Left forelimb (tissue), 1 donor: ENCODE measurements at places on chromosomes 13 and 19.

DNA sequence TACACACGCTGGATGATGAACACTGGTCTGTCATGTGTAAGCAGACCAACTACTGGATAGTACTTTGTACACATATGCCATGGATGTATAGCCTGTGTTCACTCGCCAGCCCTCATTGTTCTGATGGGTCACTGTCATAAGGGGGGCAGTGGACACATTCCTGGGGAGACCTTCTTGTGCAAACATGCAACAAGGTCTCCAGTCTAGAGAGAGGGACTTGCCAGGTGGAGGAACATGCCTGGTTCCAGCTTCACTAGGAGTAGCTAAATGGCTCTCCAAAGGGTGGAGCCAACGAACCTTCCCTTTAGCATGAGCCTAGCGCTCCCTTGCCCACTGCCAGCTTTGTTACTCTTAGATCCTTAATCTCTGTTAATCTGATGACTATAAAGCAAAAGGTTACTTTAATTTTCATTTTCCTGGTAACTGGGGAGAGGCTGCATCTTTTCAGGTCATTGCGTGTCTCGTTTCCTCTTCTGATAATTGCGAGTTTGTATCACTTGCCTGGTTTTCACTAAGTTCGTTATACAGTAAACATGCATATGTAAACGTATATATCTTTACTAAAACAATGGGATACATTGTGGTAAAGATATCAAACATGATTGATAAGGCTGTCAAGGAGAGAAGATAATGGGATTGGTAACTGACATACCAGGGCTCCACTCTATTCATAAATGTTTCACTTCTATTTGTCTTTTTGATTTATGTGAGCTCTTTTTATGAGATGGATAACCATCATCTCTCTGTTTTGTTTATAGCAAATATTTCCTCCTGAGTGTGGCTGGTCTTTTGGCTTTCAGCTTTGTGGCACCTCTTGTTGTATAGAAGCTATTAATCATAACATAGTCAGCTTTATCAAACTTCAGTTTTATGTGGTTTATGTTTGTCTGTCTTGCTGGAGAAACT is 235.2 kb upstream of the SGCG start:
- no peak for DNase-seq

- DNase-seq = no peak
These were observed 8.5 kb downstream of the TMEM150B start for GRCh38 chr19:55316646-55317045.

GRCh38 chr13:109737606-109738005 is 48.8 kb downstream of the IRS2 start:
- DNase-seq = no peak

- DNase-seq = no peak
These were observed 18.2 kb downstream of the SIN3B start for GRCh38 chr19:16847430-16847829.

DNA sequence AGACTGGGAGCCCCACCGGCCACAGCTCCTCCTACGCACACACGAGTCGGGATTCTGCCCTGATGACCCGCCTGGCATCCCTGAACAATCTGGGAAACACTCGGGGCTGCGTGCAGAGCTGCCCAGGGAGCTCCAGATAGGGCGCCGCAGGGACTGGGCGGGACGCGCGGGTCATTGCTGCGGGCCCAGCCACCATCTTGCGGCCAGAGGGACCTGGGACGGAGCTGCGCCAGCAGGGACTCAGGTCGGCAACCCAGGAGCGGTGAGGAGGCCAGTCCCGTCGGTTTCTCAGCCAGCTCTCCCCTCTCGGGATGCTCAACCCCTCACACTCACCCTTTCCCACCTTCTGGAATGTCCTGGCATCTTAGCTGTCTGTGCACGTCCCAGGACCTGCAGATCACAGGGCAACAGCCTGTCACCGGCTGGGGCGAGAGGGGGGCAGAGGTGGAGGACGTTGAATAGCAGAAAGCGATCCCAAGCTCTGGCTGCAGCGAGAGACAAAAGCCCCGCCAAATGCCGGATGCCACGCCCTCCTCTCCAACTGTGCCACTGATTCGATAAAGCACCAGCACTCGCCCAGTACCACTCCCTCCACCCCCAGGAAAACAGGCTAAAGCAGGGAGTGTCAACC is 20.4 kb upstream of the ZNF91 start:
- no peak for DNase-seq

DNA sequence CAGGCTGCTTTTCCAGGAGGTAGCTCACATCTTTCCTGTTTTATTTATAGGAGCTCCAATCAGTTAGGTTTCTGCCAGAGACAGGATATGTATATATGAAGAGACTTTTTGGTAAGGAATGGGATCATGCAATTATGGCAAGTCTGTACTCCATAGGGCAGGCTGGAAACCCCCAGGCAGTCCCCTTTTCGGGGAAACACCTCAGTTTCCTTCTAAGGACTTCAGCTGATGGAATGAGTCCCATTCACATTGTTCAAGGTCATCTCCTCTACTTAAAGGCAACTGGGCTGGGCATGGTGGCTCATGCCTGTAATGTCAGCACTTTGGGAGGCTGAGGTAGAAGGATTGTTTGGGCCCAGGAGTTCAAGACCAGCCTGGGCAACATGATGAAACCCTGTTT is 10.9 kb upstream of the SLC25A42 start:
- DNase-seq = no peak

GRCh38 chr19:56765137-56765536 is 75.4 kb downstream of the PEG3 start:
- peak; percentile 91 for DNase-seq

DNA sequence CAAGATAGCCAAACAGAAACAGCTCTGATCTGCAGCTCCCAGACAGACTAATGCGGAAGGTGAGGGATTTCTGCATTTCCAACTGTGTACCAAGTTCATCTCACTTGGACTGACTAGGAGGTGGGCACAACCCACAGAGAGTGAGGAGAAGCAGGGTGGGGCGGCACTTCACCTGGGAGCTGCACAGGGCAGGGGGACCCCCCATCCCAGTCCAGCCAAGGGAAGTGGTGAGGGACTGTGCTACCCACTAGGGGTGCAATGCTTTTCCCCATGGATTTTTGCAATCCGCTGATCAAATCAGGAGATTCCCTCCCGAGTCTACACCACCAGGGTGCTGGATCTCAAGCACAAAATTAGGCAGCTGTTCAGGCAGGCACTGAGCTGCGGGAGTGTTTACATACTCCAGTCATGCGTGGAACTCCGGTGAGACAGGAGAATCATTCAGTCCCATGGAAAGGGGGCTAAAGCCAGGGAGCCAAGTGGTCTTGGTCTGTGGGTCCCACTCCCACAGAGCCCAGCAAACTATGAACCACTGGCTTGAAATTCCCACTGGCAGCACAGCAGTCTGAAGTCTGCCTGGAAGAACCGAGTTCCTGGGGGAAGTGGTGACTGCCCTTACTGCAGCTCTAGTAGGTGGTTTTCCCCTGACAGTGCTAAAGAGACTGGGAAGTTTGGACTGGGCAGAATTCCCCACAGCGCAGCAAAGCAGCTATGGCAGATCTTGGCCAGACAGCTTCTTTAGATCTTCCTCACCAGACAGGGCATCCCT is 85.1 kb upstream of the UFM1 start:
- DNase-seq = peak; percentile 60

- no peak for DNase-seq
These were observed 56.2 kb upstream of the USPL1 start for GRCh38 chr13:30561511-30561910.

GRCh38 chr13:80962855-80963254 is 621.9 kb upstream of the SPRY2 start:
- no peak for DNase-seq

DNA sequence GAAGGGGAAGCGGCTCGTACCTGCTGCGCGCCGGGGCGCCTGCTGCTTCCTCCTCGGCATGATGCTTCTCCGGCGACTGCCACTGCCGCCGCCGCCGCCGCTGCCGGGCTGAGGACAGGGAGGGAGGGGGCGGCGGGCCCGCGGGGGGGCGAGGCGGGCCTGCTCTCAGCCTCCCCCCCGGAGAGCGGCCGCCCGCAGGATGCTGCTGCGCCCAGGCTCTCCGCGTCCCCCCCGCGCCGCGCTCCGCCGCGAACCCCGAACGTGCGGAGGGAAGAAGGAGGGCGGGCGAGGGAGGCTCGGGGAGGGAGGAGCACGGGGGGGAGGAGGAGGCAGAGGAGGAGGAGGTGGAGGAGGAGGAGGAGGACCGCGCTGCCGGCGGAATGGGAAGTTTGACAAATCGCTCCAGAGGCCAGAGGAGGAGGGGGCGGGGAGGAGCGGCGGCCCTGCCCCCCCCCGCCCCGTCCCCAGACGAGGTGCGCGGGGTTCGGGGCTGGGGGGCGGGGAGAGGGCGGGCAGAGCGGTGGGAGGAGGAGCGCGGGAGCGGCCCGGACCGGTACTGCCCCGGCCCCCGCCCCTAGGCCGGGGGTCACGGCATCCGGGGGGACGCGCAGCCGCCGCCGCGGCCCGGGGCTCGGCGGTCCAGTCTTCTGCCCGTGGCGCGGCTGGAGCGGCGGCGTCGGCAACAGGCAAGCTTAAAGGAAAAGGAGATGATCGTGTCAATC is at the start of gene TSHZ3:
Gene TSHZ3, minus strand, starts transcription at position 277 of the 722 bp plus-strand sequence. Its CDS starts 217 bp downstream, at position 60.
- peak; percentile 91 for DNase-seq

GRCh38 chr19:16509141-16510061 is 13.2 kb downstream of the C19orf44 start:
- DNase-seq = no peak

DNA sequence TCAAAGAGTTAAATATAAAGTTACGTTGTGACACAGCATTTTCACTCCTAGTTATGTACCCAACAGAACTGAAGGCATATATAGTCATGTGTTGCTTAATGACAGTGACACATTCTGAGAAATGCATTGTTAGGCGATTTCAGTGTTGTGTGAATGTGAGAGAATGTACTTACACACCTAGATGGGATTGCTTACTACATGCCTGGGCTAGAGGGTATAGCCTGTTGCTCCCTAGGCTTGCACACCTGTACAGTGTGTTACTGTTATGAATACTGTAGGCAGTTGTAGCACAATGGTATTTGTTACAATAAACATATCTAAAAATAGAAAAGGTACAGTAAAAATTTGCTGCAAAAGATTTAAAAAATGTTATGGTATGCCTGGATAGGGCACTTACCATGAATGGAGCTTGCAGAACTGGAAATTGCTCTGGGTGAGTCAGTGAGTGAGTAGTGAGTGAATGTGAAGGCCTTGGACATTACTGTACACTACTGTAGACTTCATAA is 89.2 kb downstream of the DHRS12 start:
- no peak for DNase-seq

- DNase-seq = no peak
These were observed 157.5 kb downstream of the PCDH20 start for GRCh38 chr13:61258185-61258584.

DNA sequence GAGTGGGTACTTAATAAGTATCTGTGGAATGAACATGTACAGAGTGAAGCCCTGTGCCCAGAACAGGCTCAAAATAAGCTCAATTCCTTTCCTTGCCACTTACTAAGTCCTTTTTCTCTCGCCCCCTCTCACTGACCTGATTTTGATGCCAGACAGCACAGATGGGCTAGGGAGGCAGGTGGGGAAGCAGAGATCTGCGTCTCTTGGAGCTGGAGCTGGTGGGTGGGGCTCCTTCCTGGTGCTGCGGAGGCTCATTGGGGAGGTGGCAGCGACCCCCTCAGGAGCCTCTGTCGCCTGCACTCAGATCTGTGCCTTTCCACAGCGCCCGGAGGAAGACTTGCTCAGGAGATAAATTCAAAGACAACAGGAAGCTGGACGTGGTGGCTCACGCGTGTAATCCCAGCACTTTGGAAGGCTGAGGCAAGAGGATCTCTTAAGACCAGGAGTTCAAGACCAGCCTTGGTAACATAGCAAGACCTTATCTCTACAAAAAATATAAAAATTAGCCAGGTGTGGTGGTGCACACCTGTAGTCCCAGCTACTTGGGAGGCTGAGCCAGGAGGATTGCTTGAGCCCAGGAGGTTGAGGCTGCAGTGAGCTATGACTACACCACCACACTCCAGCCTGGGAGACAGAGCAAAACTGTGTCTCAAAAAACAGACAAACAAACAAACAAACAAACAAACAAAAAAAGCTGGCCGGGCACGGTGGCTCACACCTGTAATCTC is 14.6 kb downstream of the AKT2 start:
- no peak for DNase-seq
